ENCODE measurements at places on chromosomes 12 and 14. TPM values are rescaled to one million over a fixed set of nuclear protein-coding genes. Genes with fewer than 3 reads are reported as not detected.

The INHBC gene
- not detected for total RNA-seq

The SYNDIG1L gene
- total RNA-seq, result not detected

The STYK1 gene
- not detected for total RNA-seq

DNA sequence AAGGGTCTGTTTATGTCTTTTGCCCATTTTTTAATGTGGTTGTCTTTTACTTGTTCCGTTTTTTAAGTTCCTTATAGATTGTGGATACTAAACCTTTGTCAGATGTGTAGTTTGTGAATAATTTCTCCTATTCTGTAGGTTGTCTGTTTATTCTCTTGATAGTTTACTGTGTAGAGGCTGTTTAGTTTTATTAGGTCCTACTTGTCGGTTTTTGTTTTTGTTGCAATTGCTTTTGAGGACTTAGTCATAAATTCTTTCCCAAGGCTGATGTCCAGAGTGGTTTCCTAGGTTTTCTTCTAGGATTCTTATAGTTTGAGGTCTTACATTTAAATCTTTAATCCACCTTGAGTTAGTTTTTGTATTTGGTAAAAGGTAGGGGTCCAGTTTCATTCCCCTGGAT, 33.9 kb downstream of the SLC39A9 start:
- no peaks in the 10 kb centered on the region for H3K4me1 ChIP-seq
- DNase-seq, result no peak
- H3K36me3 ChIP-seq, result peaks cover 13% of the 10 kb centered on the region
- H3K27ac ChIP-seq, result no peak overlapping the region

GRCh38 chr14:33634631-33635030, 316.2 kb downstream of the EGLN3 start:
- DNase-seq, result no peak
- H3K36me3 ChIP-seq, result no peaks in the 10 kb centered on the region
- H3K4me1 ChIP-seq, result no peaks in the 10 kb centered on the region
- no peaks in the 10 kb centered on the region for H3K27me3 ChIP-seq

DNA sequence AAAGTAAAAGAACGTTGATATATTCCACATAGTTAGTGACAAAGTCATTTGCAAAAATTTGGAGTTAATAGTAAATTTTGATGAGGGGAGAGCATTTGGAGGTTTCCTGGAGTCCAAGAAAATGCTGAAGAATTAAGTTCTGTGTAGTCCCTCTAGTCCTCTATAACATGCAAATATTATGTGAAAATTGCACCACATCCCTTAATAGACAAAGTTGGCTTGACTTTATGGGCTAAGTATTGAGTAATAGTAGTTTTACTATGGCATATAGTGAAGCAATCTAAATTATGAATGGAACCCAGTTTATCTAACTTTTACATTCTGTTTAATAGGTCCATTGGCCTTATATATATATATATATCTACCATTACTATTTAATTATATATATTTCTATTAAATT, 66.4 kb upstream of the DCN start:
- no peaks in the 10 kb centered on the region for H3K36me3 ChIP-seq
- no peak overlapping the region for H3K4me3 ChIP-seq
- no peak for DNase-seq
- no peak overlapping the region for H3K27ac ChIP-seq
- H3K27me3 ChIP-seq, result no peaks in the 10 kb centered on the region

DNA sequence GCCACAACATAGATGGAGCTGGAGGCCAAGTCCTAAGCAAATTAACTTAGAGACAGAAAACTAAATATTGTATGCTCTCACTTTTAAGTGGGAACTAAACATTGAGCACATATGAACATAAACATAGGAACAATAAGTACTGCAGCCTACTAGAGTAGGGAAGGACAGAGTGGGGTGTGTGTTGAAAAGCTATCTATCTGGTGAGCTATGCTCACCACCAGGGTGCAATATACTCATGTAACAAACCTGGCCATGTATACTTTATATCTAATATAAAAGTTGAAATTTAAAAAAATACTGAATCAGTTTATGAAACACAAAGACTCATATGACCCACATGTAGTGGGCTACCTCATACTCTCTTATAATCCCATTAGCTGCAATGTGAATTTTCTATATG, 1305.0 kb downstream of the LRFN5 start:
- no peaks in the 10 kb centered on the region for H3K27me3 ChIP-seq
- no peaks in the 10 kb centered on the region for H3K36me3 ChIP-seq
- DNase-seq, result no peak

DNA sequence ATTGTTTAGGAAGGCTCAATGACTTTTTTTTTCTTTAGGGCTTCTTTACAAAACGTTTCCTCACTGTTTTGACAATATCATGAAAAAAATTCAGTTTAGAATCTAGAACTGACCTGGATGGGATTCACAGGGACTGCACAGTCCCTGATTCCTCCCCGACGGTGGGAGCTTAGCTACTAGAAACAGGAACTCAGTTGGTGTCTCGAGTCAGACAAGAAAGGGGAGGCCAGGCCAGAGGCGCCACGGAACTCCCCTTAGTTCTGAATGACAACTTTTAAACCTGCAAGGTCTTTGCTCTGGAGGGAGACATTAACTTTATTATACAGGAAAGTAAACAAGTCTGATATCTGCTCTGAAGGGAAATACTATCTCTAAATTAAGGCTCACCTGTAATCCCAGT, 45.4 kb upstream of the SRP54 start:
- peaks cover 9% of the 10 kb centered on the region for H3K4me1 ChIP-seq
- H3K4me3 ChIP-seq, result no peak overlapping the region
- no peaks in the 10 kb centered on the region for H3K27me3 ChIP-seq
- peak overlapping the region; percentile 29 for H3K27ac ChIP-seq
- H3K36me3 ChIP-seq, result peaks cover 13% of the 10 kb centered on the region

- H3K4me1 ChIP-seq, result peaks cover 6% of the 10 kb centered on the region
- no peaks in the 10 kb centered on the region for H3K27me3 ChIP-seq
These were observed 79.3 kb downstream of the SPATS2 start for GRCh38 chr12:49446571-49446970.

GRCh38 chr14:77190977-77191376, 9.4 kb downstream of the TMEM63C start:
- peaks cover 19% of the 10 kb centered on the region for H3K27me3 ChIP-seq
- no peaks in the 10 kb centered on the region for H3K4me1 ChIP-seq
- H3K36me3 ChIP-seq, result no peaks in the 10 kb centered on the region
- H3K27ac ChIP-seq, result no peak overlapping the region

DNA sequence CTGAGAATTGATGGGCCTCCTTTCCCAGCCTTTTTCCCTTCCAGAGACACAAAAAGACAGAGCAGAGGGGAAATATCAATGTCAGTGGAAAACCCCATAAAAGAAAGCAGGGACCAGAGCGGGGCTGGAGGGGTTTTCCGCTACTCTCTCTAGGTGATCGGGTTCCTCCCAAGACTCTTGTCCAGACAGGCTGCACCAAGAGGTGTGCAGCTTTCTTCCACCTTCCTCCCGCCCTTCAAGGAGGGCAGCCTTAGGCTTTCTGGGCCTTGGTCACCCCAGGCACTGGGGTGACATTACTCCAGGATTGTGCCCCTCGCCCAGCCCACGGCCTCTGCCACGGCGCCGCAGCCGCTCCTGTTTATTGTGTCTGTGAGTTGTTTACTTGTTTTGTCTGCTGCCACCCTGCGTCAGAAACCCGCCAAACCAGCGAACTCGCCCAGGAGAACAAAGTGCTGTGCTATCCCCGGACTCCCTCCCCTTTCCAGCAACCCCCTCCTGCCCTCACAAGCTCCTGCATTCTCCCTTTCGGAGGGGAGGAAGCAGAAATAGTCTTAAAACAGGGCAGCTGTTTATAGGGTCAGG, 6.7 kb upstream of the HOXC6 start:
- no peak overlapping the region for H3K4me3 ChIP-seq
- peaks cover 13% of the 10 kb centered on the region for H3K4me1 ChIP-seq
- peaks cover 76% of the 10 kb centered on the region for H3K27me3 ChIP-seq
- no peak overlapping the region for H3K27ac ChIP-seq
- peaks cover 2% of the 10 kb centered on the region for H3K36me3 ChIP-seq

GRCh38 chr12:24595652-24596235, 353.2 kb downstream of the BCAT1 start:
- H3K4me1 ChIP-seq, result peaks cover under 1% of the 10 kb centered on the region
- no peak overlapping the region for H3K4me3 ChIP-seq
- DNase-seq, result no peak
- H3K27ac ChIP-seq, result no peak overlapping the region
- H3K36me3 ChIP-seq, result no peaks in the 10 kb centered on the region
- H3K27me3 ChIP-seq, result peaks cover 8% of the 10 kb centered on the region

DNA sequence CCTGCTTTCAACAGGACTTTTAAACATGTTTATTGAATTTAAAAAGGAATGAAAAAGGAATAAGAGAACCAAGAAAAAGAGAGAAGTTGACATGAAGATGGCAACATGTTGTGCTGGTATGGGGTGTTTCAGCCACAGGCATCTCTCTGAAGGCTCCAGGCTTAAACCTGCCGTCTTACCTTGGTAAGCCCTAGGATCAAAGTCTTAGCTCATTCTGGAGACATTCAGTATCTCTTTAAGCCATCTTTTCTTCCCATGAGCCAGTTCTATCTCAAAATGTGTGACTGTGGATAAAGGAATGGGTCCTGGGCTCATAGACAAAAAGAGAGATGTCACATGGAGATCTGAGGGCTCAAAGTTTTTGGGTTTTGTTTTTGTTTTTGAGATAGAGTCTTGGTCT, 1.6 kb upstream of the TFCP2 start:
- H3K27me3 ChIP-seq, result no peaks in the 10 kb centered on the region
- no peak overlapping the region for H3K27ac ChIP-seq
- peak overlapping the region; percentile 39 for H3K4me3 ChIP-seq
- H3K4me1 ChIP-seq, result peaks cover 10% of the 10 kb centered on the region
- H3K36me3 ChIP-seq, result peaks cover 5% of the 10 kb centered on the region
- no peak for DNase-seq

DNA sequence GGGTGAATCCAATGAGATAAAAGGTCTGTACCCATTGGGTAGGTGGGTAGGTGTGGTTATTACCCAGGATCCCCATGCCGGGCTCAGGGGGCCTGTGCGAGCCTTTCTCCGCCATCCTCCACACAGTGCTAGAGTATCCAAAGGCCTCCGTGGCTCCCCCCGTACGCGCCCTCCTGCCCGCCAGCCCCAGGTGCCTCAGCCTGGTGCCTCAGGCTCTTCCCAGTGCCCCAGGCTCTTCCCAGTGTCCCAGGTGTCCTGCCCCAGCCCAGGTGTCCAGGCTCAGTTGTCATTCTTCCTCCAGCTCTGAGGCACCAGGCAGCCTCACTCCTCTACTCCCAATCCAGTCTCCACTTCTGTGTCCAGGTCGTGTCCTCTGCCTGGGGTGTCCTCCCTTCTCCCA, 27.6 kb upstream of the YY1 start:
- H3K27ac ChIP-seq, result no peak overlapping the region
- H3K4me1 ChIP-seq, result peaks cover 19% of the 10 kb centered on the region
- no peak overlapping the region for H3K4me3 ChIP-seq
- H3K27me3 ChIP-seq, result no peaks in the 10 kb centered on the region
- no peaks in the 10 kb centered on the region for H3K36me3 ChIP-seq
- no peak for DNase-seq

GRCh38 chr14:38042322-38042721, 165.4 kb upstream of the SSTR1 start:
- H3K4me1 ChIP-seq, result no peaks in the 10 kb centered on the region
- no peaks in the 10 kb centered on the region for H3K27me3 ChIP-seq
- no peak overlapping the region for H3K27ac ChIP-seq
- no peak for DNase-seq
- no peaks in the 10 kb centered on the region for H3K36me3 ChIP-seq

DNA sequence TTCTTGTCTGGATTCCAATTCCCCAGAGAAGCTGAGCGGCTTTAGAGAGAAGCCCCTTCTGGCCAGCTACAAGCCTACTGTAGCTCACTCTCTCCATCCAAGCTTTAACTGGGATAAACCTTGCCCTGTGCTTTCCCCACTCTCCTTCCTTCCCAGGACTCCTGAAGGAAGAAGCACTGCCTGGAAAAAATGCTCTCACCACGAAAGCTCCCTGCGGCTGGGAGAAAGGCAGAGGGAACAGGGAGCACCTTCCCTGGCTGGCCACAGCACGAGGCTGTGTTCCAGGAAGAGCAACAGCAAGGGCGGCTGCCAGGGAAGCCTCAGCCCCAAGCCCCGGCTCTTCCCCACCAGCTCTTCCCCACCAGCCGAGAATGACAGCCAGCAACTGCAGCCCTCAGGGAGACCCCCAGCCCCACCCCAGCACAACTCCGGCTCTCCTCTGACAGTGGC, 40.8 kb upstream of the PNMA1 start:
- H3K4me3 ChIP-seq, result peak overlapping the region; percentile 87
- peak overlapping the region; percentile 96 for H3K27ac ChIP-seq
- DNase-seq, result peak; percentile 59
- peaks cover 21% of the 10 kb centered on the region for H3K36me3 ChIP-seq
- peaks cover 85% of the 10 kb centered on the region for H3K4me1 ChIP-seq
- H3K27me3 ChIP-seq, result peaks cover under 1% of the 10 kb centered on the region

DNA sequence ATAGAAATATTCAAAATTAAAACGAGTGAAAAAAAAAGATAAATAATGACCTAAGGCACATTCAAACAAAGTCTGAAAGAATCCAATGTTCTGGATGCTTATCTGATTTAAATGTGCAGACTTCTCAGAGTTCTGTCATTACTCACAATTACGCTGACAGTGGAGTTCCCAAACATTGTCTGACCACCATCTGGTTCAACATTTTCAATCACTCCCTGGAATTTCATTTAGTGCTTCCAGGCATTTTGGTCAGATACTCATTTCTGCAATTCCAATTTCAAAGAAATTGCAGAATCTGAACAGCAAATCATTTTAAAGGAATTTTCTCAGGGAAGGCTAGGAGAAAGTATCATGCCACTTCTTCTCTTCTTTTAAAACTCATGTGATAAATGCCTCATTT, 398.2 kb upstream of the PDE3A start:
- no peaks in the 10 kb centered on the region for H3K4me1 ChIP-seq
- no peaks in the 10 kb centered on the region for H3K27me3 ChIP-seq
- no peak overlapping the region for H3K4me3 ChIP-seq
- H3K27ac ChIP-seq, result no peak overlapping the region
- H3K36me3 ChIP-seq, result no peaks in the 10 kb centered on the region

DNA sequence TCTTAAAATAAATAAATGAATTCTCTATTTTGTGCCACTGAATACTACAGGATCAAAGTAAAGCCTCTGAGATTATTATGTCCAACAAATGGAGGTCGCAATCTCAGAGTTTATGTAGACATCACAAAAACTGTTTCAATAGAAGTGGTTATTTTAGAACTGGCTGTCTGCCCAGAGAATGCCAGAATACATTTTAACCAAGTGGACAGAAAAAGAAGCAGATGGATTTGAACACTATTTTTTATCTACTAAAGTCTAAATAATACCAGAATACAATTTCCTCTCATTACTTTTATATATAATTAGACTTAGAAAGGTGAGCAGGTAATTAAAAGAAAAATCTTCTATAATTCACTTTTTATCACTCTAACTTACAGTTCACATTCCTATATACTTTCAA, 118.3 kb downstream of the MED13L start:
- peaks cover 17% of the 10 kb centered on the region for H3K4me1 ChIP-seq
- H3K27me3 ChIP-seq, result no peaks in the 10 kb centered on the region
- H3K36me3 ChIP-seq, result no peaks in the 10 kb centered on the region
- DNase-seq, result no peak

DNA sequence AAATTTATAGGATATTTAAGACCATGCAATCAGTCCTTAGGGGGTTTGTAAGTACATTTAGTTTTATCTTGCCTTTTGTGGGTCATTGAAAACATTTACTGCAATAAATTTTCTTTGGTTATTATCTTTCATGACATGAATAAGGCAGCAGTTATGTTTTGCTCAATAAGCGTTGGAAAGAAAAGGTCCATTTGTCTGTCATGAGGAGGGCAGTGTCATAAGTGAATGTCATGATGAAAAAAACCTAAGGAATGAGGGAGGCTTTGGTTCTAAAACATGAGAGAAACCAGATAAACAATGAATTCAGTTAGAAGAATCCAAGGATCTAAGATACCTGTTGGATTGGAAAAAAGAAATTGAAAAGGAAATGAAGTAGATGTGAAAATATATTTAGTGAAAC, 209.4 kb downstream of the NAV3 start:
- no peaks in the 10 kb centered on the region for H3K4me1 ChIP-seq
- no peaks in the 10 kb centered on the region for H3K27me3 ChIP-seq
